ENCODE measurements at places on chromosomes 13 and 19.
A peak's percentile ranks its signal among the peaks of the same experiment; 100 is the strongest.

- DNase-seq = no peak
Observed at GRCh38 chr13:76198568-76199163, 562.5 kb downstream of the LMO7 start.

DNA sequence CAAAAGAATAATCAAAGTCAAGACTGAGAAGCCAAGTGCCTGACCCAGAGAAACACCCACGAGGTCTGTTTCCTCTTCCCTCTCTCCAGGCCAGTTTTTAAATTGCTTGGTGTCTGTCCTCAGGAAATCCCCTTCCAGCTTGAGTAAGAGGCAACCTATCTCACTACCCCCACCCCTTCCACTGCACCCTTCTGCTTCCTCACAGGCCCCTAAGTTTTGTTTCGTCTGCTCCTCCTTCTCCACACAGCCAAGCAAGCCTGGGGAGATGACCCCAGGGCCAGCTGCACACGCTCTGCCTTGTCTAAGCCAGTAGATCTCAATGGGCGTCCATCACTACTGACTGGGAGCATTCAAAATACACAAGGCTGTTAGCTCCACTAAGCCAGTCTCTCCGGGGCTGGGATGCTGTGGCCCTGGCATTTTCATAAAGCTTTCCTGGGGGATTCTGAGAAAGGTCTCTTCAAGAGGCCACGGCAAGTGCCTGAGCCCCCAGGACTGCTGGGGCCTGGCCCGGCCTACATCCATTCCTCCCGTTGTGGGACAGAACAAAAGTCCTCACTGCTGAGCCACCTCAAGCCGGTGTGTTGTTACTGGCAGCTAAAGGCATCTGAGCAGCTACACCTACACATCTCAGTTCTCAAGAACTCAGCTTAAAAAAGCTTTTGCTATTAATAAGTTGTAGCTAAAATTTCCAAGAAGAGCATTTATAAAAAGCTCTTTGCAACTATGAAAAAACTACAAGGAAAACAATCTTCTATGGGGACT lies 14.9 kb upstream of the IL4I1 start:
- peak; percentile 38 for DNase-seq

DNA sequence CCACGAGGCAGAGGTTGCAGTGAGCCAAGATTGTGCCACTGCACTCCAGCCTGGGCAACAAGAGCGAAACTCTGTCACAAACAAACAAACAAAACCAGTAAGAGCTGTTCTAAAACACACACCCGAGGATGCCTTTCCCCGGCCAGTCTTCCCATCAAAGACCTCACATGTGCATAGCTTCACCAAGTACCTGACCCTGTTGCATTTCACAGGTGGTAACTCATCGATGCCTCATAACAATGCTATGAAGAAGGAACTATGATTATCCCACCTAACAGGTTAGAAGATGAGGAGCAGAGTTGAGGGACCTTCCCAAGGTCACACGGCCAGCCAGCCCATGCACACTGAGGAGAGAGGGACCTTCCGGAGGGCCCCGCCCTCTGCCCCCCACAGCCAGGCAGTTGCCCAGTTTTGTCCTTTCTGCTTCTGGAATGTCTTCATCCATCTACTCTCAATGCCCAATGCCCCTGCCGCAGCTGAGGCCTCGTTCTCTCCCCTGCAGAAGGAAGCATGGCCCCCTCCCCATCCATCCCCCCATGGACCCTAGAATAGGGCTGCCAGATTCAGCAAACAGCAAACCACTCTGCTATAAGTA lies 16.8 kb upstream of the LENG8 start:
- DNase-seq = no peak

DNA sequence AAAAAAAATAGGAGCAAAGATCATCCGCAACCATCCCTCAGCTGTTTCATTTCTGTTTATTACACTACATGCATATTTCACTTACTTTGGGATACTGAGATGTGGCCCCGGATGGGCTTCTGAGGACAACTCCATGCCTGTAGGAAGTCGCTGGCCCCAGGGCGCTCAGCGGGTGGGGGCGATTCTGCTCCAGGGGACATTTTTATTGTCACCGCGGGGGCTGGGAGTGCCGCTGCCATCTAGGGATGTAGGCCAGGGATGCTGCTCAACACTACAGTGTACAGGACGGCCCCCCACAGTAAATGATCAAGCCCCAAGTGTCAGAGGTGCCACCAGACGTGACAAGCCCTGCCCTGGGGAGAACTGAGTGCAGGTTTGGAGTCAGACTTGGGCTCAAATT lies 6.4 kb upstream of the BST2 start:
- no peak for DNase-seq

DNA sequence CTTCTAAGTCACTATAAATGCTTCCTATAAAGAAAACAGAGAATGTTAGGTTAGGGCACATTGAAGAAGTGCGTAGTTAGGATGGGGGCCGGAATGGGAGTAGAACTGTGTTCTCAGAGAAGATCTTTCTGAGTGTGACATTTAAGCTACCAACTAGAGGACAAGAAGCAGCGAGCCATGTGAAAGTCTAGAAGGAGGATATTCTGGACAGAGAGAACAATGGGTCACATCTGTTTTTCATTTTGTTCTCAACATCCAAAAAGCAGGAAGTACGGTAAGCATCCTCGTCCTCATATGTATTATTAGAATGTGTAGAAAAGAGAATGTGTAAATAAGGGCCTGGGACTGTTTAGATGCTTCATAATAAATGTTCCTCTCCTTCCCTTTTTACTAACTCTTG lies 44.5 kb upstream of the PARP4 start:
- DNase-seq = no peak

- no peak for DNase-seq
Observed at GRCh38 chr13:48731001-48731658, 77.4 kb downstream of the CYSLTR2 start.

DNA sequence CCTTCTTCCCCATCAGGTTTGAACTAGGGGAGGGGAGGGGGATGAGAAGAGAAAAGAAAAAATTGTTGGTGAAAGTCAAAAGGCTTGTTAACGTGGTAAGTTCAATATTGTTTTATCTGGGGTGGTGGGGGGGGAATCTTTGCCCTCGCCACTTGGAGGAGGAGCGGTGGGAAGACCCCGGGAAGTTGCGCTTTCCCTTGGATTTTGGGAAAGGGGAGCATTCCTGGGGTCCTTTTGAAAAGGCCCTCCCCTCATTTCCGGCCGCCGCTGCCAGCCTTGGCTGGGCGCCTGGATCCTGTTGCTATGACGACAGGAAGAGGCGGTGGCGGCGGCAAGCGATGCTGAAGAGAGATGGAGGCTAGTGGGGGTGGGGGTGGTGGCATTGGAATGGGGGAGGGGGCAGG lies 4.6 kb upstream of the CACNG8 start:
- no peak for DNase-seq

DNA sequence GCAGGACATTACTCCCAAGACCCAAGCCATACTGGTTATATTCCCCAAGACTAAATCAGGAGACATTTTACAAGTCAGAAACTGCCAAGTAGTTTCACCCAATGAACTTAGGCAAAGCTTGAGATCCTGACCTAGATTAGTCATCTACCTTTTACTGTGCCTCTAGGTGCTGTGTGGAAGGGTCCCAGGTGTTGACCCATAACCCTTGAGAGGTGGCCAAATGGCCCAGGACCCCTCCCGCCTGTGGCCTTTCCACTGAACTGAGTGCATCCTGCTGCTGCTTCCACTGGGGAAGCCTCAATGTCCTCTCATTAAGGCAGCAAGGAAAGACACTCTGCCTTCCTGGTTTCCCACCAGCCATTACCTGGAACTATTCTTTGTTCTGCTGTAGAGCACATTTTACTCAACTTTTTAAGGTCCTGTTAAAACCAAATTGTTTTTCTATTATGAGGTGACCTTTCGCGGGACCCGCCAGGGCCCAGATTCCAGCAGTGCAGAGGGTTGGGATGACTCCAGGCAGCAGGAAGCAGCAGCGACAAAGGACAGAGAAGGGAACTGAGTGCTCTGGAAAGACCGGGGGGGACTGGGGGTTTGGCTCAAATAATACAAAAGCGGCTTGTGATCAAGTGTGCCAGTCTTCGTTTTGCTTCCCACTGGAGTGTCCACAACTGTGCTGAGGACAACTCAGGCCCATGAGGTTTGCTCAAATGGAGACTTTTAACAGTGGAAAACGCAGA lies 27.1 kb downstream of the ANKRD10 start:
- no peak for DNase-seq

DNA sequence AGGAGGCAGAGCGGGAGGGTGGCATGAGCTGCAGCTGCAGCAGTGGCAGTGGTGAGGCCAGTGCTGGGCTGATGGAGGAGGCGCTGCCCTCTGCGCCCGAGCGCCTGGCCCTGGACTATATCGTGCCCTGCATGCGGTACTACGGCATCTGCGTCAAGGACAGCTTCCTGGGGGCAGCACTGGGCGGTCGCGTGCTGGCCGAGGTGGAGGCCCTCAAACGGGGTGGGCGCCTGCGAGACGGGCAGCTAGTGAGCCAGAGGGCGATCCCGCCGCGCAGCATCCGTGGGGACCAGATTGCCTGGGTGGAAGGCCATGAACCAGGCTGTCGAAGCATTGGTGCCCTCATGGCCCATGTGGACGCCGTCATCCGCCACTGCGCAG lies 2.0 kb downstream of the EGLN2 start:
- no peak for DNase-seq

GRCh38 chr13:51856998-51857397 lies 4.8 kb upstream of the CCDC70 start:
- DNase-seq = no peak

DNA sequence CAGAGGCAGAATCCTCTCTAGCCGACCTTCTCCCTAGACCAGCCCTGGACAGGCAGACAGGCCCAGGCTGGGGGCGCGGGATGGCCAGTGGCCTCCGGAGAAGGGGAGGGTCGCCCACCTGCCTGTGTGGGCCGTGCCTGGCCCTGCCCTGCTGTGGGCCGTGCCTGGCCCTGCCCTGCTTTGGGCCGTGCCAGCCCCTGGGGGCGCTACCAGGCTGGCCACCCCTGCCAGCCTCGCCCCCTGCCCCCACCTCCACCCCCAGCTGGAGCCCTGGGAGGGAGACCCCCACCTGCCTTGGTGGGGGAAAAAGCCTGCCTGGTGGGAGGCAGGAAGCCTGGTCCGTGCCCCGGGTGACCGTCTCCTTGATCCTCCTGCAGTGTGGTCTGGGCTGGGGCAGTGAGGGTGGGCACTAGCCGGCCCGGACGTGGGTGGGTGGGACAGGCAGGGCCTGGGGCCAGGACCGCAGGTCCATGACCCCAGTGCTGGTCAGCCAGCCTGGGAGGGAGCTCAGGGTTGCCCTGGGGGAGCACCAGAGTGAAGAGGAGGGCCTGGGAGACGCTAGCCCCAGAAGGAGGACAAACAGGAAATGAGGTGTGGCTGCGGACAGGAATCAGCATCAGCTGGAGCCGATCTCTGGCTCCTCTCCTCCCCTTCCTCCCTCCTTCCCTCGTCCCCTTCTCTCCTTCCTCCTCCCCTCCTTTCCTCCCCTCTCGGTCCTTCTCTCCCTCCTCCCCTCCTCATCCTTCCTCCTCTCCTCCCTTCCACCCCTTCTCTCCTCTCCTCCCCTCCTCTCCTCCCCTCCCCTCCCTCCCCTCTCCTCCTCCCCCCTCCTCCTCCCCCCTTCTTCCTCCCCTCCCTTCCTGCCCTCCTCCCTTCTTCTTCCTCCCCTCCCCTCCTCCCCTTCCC lies 5.1 kb upstream of the MKNK2 start:
- DNase-seq = no peak

- DNase-seq = no peak
Observed at GRCh38 chr19:48490981-48491792, 20.4 kb downstream of the LMTK3 start.

- DNase-seq = no peak
Observed at GRCh38 chr19:27735314-27735713, 1477.6 kb downstream of the UQCRFS1 start.

DNA sequence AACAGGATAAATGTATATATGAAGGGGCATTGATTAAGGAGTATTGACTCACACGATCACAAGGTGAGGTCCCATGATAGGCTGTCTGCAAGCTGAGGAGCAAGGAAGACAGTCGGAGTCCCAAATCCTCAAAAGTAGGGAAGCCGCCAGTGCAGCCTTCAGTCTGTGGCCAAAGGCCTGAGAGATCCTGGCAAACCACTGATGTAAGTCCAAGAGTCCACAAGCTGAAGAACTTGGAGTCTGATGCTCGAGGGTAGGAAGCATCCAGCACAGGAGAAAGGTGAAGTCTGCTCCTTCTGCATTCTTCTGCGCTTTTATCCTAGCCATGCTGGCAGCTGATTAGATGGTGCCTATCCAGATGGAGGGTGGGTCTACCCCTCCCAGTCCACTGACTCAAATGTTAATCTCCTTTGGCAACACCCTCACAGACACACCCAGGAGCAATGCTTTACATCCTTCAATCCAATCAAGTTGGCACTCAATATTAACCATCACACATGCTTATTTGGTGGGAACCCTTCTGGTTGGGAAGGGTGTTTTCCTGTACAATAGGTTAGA lies 55.1 kb downstream of the SLAIN1 start:
- DNase-seq = no peak

GRCh38 chr13:60356970-60357369 lies 40.0 kb upstream of the TDRD3 start:
- DNase-seq = no peak

GRCh38 chr19:18895824-18896341 lies at the start of gene CERS1:
Gene CERS1, minus strand, starts transcription at chr19:18896158. Its CDS starts 86 bp downstream, at chr19:18896072.
- DNase-seq = no peak

Measured in AML-193 (cell line).